CD4-positive, alpha-beta memory T cell (primary cell): ENCODE measurements at places on chromosomes 5 and 9.

- no peaks in the 10 kb centered on the region for H3K27me3 ChIP-seq
- H3K4me3 ChIP-seq: no peak overlapping the region
- no peak for DNase-seq
- no peaks in the 10 kb centered on the region for H3K4me1 ChIP-seq
- H3K27ac ChIP-seq: no peak overlapping the region
Measured at GRCh38 chr5:18098691-18099090, 464.4 kb downstream of the TAF11L14 start.

GRCh38 chr9:131735238-131736128, 4.4 kb downstream of the RAPGEF1 start:
- no peaks in the 10 kb centered on the region for H3K27me3 ChIP-seq
- DNase-seq: no peak
- H3K36me3 ChIP-seq: no peaks in the 10 kb centered on the region
- H3K4me1 ChIP-seq: peaks cover 88% of the 10 kb centered on the region
- H3K4me3 ChIP-seq: no peak overlapping the region

DNA sequence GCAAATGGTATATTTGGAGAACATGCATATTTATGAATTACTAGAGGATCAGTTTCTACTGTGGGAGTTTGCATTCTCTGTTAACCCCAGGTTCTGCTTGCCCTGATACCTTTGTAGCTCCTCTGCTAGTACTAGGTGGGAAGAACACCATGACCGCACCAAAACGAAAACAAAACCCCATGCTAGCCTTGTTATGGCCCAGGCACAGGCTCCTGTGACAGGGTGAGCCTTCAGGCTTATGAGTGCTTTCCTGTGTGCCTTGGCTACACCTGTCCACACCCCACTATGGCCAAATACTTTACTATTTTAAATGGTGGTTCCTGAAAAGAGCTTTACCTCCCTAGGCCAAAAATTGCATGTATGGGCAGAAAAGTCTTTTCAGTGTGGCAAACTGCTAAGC, 94.8 kb downstream of the PPIC start:
- no peaks in the 10 kb centered on the region for H3K27me3 ChIP-seq
- no peaks in the 10 kb centered on the region for H3K36me3 ChIP-seq
- H3K4me3 ChIP-seq: no peak overlapping the region
- DNase-seq: no peak
- no peaks in the 10 kb centered on the region for H3K4me1 ChIP-seq
- H3K27ac ChIP-seq: no peak overlapping the region

DNA sequence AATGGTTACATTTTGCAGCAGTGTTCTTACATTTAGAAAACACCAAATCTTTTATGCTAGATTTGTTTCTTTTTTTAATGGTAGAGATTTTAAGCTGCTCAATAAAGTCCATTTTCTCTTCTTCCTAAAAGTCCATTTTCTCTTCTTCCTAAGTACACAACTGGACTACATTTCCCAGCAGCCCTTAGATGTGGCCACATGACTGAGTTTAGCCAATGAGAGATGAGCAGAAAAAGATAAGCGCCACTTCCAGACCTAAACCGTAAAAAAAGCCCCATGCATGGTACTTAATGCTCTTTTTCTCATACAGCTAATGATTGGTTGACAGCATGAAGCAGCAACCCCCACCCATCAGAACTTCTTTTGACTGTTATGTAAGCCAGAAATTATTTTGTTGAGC, 206.7 kb downstream of the FAM114A2 start:
- no peak overlapping the region for H3K4me3 ChIP-seq
- H3K36me3 ChIP-seq: no peaks in the 10 kb centered on the region
- no peak for DNase-seq
- H3K4me1 ChIP-seq: no peaks in the 10 kb centered on the region

- H3K4me1 ChIP-seq: peaks cover 47% of the 10 kb centered on the region
- no peak overlapping the region for H3K27ac ChIP-seq
- no peaks in the 10 kb centered on the region for H3K36me3 ChIP-seq
Measured at GRCh38 chr5:32307769-32308194, 5.0 kb downstream of the MTMR12 start.
